ENCODE measurements at places on chromosomes 7 and 10.
A peak's percentile ranks its signal among the peaks of the same experiment; 100 is the strongest.

- peak; percentile 40 for DNase-seq
These were observed 56.2 kb downstream of the HK1 start for GRCh38 chr10:69334302-69335062.

DNA sequence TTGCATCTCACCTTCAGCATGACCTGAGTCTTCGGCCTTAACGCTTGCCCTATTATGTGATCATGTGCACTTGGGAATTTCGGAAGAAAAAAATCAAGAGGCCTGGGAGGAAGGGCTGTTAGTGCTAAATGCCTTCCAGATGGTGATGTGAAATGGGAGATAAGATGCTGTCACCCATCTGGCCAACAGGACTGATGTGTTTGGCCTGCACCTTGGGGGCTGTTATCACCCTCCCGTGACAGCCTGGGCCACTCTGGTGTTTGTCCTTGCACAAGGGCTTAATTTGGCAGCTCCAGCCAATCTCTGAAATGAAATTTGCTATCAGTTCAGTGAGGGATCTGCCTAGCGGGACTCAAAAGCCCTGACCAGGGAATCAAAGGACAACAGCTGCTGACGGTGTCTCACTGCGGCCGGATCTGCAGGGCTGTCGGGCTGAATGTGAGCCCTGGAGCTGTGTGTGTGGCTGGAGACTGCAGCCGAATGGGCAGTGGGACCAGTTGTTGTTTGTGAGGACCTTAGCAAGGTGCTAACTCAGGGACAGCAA lies 131.4 kb upstream of the BTBD16 start:
- no peak for DNase-seq

DNA sequence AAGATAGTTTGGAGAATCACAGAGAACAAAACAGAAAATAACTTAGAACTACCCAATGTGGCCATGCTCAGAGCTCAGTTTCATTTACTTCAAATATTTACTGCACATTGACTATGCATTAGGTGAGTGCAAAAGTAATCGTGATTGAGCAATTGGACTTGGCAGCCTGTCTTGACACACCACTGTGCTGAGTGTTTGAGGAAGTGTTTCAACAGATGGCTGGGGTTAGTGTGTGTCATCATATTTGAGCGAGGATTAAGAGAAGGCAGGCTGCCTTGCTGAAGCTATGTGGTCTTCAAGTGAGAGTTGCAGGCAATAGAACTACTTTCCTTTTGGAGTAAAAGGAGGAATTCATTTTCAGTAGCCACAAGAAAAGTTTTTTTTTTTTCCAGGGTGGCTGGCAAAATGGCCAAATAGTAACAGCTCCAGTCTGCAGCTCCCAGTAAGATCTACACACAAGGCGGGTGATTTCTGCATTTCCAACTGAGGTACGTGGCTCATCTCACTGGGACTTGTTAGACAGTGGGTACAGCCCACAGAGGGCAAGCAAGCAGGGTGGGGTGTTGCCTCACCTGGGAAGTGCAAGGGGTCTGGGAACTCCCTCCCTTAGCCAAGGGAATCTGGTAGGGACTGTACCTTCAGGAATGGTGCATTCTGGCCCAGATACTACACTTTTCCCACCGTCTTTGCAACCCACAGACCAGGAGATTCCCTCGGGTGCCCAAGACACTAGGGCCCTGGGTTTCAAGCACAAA lies 37.6 kb downstream of the AKR1C4 start:
- DNase-seq = peak; percentile 77

DNA sequence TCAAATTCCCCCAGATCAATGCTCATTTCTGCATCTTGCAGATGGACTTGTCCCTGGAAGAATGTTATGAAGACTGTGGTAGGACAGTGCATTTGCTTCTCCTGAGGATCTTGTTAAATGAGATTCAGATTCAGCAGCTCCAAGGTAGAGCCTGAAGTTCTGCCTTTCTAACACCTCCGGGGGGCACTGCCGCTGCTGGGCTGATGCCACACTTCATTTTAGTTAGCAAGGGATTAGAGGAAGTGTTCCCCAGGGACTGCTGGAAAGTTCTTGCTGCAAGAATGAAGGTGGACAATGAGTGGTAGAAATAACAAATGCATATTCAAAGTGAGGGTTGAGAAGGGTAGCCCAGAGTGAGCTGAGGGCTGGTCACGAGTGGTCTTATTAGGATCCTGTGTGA lies 434.3 kb upstream of the AKR1E2 start:
- peak; percentile 54 for DNase-seq

DNA sequence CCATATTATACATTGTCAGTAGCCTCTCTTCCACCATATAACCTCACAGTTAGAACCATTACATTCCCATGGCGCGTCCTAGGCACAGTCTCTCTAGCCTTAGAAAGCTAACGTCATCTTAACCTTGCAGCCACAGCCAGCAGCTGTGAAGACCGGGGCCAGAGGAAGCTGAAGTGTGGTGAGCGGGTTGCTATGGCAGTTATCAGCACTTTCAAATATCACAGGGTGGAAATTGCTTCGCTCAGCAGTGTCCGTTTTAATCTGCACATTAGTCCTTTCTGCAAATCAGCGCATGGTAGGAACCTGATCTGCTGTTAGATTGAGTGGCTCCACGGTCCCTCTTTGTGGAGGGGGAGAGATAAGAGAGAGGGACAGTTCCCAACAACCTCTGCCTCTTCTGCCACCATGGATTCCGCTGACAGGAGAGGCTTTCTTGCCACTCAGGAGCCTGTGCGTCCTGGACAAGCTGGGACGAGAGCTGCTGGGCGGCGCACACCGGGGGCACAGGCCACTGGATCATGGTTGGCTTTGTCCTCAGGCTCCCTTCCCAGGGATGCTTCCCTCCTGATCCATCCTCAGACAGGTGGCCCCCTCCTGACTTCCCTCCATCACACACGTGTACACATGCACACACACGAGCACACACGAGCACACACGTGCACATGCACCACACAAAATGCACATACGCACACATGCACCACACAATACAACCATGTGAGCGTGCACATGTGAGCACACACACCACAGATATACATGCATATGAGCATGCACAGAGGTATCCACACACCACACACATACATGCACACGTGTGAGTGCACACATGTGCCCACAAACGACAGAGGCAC lies 93.8 kb downstream of the WDR37 start:
- DNase-seq = no peak

DNA sequence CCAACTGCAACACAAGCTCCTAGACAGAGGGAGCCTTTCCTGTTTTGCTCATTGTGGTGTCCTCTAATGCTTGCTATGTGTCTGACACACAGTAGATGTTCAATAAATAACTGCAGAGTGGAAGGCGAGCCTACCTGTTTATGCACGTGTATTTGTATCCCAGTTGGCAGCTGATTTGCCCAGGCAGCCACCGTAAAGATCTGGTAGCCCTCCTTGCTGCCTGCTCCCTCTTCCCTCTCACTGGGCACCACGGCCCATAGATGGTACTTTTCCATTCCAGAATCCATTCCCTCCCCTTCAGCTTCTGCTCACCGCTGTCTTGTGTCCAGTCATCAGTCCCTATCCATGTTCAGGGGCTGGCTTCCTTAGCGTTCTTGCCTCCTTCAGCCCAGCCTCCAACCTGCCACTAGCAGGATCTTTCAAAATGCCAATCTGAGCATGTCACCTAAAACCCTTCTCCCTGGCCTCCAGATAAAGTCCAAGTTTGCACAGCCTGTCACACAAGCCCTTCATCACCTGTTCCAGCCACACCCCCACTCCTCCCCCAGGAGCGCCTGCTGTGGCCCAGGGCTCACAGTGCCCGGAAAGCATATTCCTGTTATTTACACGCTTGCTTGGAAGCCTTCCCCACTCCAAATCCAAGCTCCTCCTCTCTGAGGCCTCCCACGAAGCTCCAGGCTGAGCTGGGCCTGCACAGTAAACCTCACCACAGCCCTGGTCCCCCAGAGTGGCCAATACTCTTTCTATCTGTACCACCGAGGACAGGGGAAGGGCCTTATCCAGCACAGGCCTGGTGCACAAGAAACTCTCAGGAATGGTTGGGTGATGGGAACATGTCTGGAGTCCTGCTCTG lies 21.0 kb downstream of the ZCCHC24 start:
- no peak for DNase-seq

DNA sequence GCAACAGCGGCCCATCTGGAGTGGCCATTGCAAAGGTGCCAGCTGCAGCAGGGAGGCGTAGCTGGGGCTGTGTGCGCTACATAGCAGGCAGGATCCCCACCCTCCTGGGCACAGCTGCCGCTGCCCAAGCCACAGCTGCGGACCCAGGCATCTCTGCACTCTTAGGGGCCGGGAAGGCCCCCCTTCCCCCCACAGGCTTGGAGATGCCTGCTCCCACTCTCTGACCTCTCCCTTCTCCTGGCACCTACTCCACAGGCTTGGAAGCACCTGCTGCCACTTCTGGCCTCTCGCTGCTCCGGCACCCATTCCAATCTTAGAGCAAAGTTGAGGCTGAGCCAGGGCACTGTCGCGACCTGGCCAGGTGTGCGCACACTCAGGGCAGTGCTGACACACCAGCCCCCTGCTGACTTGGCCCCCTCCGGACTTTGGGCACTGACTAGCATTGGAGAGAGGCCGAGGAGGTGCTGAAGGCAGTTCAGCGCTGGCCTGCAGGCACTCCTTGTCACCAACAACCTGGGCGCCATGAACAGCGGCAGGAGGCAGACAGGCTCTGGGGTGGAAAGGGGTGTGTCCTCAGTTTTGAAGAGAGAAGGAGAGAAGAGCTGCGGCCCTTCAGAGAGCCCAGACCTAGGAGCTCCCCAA lies 18.4 kb downstream of the RBM48 start:
- no peak for DNase-seq

DNA sequence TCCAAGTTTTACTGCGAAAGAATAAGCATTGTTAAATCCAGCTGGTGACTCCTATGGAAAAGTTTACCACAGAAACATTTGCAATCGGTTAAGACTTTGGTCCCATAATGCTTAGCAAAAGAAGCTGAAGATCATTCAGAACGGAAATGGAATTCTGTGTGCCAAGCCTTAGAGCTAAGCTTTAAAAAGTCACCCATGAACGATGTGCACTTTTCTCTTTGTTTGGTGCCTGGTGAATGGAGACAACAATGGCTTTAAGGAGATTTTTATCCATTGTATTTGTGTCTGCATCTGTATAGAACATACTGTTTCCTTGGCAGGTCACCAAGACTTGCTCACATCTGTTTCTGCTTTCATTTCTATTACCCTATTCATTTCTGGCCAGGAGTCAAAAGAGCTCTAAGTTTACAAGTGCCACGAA lies 26.3 kb upstream of the COL1A2 start:
- peak; percentile 58 for DNase-seq

DNA sequence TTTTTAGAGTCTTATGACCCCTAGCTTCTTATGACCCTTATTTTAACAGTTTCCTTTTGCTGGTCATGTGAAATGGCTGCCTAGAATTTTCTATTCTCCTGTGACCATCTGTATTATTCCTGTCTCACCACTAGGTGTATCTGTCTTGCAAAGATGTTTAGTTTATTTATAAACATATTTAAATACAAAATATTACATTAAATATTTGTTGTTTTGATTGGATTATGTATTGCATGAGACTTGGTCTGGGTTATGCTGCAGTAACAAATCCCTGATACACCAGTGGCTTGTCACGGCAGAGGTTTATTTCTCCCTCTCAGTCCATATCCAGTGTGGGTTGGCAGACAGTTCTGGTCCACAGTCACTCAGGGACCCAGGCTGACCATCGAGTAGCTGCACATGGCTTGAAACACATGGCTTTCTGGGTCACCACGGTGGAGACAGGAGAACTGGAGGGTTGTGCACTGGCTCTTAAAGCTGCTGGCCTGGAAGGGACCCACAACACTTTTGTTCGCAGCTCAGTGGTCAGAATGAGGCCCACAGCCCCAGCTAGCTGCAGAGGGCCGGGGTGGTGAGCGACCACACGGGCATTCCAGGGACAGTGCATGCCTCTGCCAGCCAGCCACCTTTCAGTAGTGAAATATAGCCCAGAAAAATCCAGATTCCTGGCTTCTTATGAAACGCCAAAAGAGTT lies 7.4 kb downstream of the RASSF4 start:
- DNase-seq = peak; percentile 29

DNA sequence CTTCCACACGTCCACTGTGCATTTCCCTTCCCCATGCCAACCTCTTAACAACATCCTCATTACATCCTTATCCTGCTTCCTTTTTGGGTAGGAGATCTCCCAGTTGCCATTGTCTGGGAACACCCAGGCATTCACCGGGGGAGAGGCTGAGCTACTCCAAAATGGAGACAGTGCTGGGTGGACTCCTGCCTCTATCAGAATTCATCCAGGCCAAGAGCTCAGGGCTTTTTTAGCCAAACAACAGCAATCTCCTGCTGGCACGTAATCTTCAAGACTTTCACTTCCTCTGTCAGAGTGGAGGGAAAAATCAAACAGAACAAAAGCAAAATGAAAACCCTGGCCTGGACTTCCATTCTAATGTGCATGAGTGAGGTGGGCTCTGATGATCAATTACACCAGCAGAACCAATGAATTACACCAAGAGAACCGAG lies 245.0 kb downstream of the PRPF18 start:
- DNase-seq = no peak

DNA sequence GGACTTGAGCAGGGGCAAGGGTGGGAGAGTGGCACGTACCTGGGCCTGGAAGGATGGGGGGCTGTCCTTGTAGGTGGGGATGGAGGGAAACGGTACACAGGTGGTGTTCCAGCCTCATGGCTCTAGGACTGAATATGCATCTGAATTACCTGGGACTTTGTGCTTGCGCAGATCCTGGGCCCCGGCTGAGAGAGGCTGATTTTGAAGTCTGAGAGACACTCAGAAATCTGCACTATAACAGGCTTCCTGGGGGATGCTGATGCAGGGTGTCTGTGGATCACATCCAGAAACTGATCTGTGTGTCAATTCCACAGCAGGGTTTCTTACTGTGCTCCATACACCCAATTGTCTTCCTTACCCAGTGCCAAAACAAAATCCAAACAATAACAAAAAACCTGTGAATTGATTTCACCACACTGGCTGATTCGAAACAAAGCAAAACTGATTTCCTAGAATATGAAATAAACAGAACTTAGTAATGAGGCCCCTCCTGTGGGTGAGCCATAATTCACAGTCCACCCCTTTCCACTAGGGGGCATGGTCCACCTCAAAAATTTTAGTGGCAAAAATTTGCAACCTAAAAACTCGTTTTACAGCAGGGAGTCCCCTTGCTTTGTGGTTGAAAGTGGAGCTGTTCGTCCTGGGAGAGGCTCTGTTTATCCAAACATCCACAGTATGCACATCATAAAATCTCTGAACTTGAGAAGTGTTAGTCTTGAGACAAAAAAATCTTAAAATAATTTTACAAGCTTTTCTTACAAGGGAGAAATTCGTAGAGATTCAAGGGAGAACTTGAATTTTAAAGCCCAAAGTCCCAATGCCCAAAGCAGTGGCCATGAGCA lies 32.0 kb upstream of the PLEKHA1 start:
- peak; percentile 62 for DNase-seq
